ENCODE measurements at places on chromosomes 6 and 20. TPM values are rescaled to one million over a fixed set of nuclear protein-coding genes. Genes with fewer than 3 reads are reported as not detected.

SLC16A10 gene
- 13.4 TPM for total RNA-seq

HNF4A gene
- total RNA-seq = not detected

TAGAP gene
- total RNA-seq = 175 TPM

PLAGL2 gene
- 87.2 TPM for total RNA-seq

PTPRT gene
- total RNA-seq = not detected

ADGB gene
- not detected for total RNA-seq

REV3L gene
- total RNA-seq = 17.0 TPM

NKX2-2 gene
- not detected for total RNA-seq

TNF gene
- total RNA-seq = 114 TPM

SOBP gene
- 2.1 TPM for total RNA-seq

VGLL2 gene
- total RNA-seq = not detected

NNAT gene
- 0.23 TPM for total RNA-seq

CDSN gene
- total RNA-seq = not detected

HTR1E gene
- not detected for total RNA-seq

SIRPB1 gene
- total RNA-seq = 4.3 TPM

FAM217A gene
- not detected for total RNA-seq
